ENCODE measurements at places on chromosomes 4 and X. TPM values are rescaled to one million over a fixed set of nuclear protein-coding genes. Genes with fewer than 3 reads are reported as not detected.

Gene ATP1B4
- not detected for total RNA-seq

Gene PDGFC
- total RNA-seq: 14.4 TPM

Gene IL13RA1
- total RNA-seq: 22.4 TPM

Gene NFXL1
- 23.4 TPM for total RNA-seq

Gene ABHD18
- total RNA-seq: 9.3 TPM

GRCh38 chrX:150375243-150375770 lies 12.2 kb downstream of the MAMLD1 start:
- no peaks in the 10 kb centered on the region for H3K27me3 ChIP-seq
- H3K36me3 ChIP-seq: no peaks in the 10 kb centered on the region
- H3K27ac ChIP-seq: no peak overlapping the region
- no peak overlapping the region for H3K4me3 ChIP-seq
- H3K4me1 ChIP-seq: no peaks in the 10 kb centered on the region
- DNase-seq: no peak

DNA sequence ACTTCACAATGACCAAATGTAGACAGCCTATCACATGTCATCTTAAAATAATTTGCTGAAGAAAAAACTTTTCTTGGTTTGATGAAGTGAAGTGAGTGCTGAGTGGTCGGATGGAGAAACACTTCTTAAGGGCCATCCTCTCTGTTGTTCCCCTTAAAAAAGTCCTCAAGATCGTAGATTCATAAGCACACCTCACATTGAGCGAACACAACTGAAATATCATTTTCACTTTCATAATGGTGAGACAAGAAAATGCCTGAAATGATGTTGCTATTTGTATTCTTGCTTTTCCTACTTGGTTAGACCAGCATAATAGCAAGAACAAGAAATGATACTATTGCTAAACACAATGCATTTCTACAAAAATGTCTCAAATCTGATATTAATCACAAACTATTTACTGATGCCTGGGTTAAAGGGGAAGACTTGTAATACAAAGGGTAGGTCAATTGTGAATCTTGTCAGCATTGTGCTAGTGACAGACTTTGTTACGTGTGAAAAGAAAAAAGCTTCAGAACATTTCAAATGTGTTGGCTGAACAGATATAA lies 305.6 kb upstream of the NR3C2 start:
- no peak overlapping the region for H3K4me3 ChIP-seq
- no peak for DNase-seq
- no peak overlapping the region for H3K27ac ChIP-seq
- no peaks in the 10 kb centered on the region for H3K36me3 ChIP-seq
- H3K27me3 ChIP-seq: no peaks in the 10 kb centered on the region

- no peaks in the 10 kb centered on the region for H3K36me3 ChIP-seq
- H3K27me3 ChIP-seq: no peaks in the 10 kb centered on the region
- no peak overlapping the region for H3K4me3 ChIP-seq
Measured at GRCh38 chr4:148831945-148832344, 389.7 kb upstream of the NR3C2 start.

DNA sequence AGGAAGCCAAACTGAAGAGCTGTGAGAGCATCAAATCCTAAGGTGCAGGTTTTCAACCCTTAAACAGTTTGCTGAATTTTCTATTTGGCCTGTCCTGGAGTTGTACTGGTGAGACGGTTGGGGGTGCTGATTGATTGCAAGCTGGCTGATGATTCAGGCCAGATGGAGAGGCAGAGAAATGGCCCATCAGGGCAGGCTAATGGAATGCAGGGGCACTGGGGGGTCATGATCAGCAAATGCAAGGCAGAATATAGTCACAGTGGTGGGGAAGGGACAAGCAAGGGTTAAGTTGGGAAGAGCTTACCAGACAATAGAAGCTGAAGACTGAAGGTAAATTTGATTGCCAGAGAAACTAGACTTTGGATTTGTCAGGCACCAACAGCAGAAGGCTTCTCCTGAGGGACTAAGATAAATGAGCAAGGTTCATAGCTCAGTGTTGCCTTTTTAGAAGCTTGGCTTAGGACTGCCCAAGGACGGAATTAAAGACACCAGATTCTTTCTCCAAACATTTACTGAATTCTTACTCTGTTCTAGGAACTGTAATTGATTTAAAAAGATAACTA lies 4.3 kb upstream of the AADAT start:
- no peaks in the 10 kb centered on the region for H3K36me3 ChIP-seq
- H3K4me3 ChIP-seq: no peak overlapping the region
- peaks cover 2% of the 10 kb centered on the region for H3K4me1 ChIP-seq

GRCh38 chrX:140526171-140526570 lies 21.3 kb upstream of the SOX3 start:
- H3K4me3 ChIP-seq: no peak overlapping the region
- no peak for DNase-seq
- H3K27ac ChIP-seq: no peak overlapping the region
- no peaks in the 10 kb centered on the region for H3K36me3 ChIP-seq
- H3K27me3 ChIP-seq: no peaks in the 10 kb centered on the region

GRCh38 chr4:121676345-121677075 lies 20.3 kb downstream of the ANXA5 start:
- H3K27ac ChIP-seq: no peak overlapping the region
- no peaks in the 10 kb centered on the region for H3K27me3 ChIP-seq
- H3K36me3 ChIP-seq: peaks cover 31% of the 10 kb centered on the region
- DNase-seq: no peak

GRCh38 chr4:17616283-17616682 lies 1.8 kb downstream of the MED28 start:
- H3K27ac ChIP-seq: no peak overlapping the region
- H3K27me3 ChIP-seq: no peaks in the 10 kb centered on the region
- peaks cover 42% of the 10 kb centered on the region for H3K36me3 ChIP-seq
- DNase-seq: no peak
- peaks cover 48% of the 10 kb centered on the region for H3K4me1 ChIP-seq
- H3K4me3 ChIP-seq: no peak overlapping the region

GRCh38 chrX:140944710-140945109 lies 57.7 kb upstream of the SPANXB1 start:
- no peaks in the 10 kb centered on the region for H3K27me3 ChIP-seq
- no peak for DNase-seq
- H3K36me3 ChIP-seq: no peaks in the 10 kb centered on the region
- no peak overlapping the region for H3K4me3 ChIP-seq
- no peaks in the 10 kb centered on the region for H3K4me1 ChIP-seq

DNA sequence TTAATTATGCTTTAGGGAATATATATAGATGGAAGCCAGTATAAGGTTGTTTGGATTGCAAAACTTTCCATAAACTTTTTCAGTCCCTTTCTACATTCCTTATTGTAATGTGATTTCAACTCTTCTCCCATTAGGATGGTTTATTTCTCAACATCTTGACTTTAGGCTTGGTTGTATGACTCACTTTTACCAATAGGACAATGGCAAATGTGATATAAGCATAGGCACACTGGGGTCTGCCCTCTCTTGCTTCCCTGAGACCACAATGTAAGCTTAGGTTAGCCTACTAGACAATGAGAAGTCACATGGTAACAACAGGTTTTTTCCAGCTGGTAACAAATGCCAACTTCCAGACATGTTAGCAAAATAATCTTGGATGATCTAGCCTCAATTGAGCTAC lies 163.3 kb upstream of the RBPJ start:
- H3K36me3 ChIP-seq: no peaks in the 10 kb centered on the region
- no peak for DNase-seq
- H3K4me3 ChIP-seq: no peak overlapping the region
- no peaks in the 10 kb centered on the region for H3K27me3 ChIP-seq

GRCh38 chr4:106806158-106806797 lies 229.8 kb downstream of the DKK2 start:
- no peak for DNase-seq
- no peaks in the 10 kb centered on the region for H3K36me3 ChIP-seq
